Activated CD8-positive, alpha-beta memory T cell treated with anti-CD3 and anti-CD28 coated beads for 1 hour (primary cell): ENCODE measurements at places on chromosomes 4 and X.

DNA sequence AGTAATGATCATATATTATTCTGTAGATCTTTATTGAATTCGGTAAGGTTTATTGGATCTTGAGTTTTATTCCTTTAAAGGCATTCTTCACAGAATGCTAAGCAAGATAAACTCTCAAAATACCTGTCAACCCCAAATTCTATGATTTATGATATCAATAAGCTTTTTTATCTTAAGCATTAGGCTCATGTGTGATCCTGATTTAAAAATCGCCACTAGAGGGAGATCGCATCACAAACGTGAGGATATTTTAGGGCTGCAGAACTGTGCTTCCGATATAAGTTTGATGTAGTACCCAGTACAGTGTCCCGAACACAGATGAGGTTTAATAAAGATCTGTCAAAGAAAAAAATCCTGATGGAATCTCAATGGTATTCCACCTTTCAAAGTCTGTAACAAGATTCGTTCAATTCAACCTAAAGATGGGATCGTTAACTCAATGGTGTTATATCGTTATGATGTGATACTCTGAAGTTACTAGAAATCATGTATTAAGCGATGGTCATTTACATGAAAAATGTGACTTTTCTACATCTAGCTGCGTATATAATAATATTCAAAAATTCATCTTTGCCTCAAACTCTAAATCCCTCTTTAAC is 169.0 kb downstream of the CORIN start:
- DNase-seq = no peak

GRCh38 chrX:118520216-118521206 is 24.9 kb downstream of the DOCK11 start:
- DNase-seq = no peak

DNA sequence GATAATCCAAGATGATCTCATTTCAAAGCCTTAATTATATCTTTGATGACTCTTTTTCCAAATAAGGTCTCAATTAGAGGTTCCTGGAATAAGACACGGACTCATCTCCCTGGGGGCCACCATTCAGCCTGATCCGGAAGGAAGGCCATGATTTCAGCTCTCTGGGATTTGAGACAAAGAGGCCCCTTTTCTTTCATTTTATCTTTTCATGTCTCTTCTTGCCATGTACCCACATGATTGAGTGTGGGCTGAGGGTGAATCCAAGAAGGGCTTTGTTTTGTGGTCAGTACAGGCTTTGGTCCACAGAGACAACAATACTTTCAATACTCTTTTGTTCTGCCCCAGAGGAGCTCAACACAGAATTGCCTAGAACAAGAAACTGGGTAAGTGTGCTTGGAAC is 261.2 kb downstream of the TRIML1 start:
- DNase-seq = no peak

- no peak for DNase-seq
Observed at GRCh38 chrX:109281483-109282275, 200.2 kb downstream of the GUCY2F start.

DNA sequence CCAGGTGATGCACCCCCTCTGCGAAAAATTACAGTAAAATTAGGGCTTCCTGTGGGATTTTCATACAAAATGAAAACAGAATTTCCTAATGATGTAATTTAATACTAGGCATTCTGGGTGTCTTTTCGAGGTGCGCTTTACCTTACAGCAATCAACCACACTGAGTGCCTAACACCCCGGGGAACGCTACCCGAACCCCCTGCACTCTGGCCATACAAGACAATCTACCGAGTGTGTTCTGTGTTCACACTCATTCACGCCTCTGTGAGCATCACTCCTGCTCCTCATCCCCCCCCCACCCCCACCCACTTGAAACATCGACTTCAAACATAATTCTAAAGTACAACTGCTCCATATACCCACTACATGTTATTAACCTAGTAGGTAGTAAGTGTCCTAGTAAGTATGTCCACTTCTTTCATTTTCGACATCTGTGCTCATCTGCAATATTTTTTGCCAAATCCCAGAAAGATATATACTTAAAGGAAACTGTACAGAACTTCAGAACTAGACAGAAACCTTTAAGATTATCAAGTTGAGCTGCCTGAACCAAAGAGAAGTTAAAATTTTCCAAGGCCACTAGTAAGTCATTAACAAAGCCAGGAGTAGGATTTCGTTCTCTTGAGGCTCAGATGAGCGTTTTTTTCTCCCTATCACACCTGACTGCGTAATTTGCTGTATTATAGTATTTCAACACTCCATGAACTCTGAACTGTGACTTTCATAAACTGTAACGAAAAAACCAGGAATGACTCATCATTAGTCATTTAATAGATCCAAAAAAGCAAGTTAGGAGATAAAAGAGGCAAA is 80.0 kb downstream of the FAT1 start:
- no peak for DNase-seq

DNA sequence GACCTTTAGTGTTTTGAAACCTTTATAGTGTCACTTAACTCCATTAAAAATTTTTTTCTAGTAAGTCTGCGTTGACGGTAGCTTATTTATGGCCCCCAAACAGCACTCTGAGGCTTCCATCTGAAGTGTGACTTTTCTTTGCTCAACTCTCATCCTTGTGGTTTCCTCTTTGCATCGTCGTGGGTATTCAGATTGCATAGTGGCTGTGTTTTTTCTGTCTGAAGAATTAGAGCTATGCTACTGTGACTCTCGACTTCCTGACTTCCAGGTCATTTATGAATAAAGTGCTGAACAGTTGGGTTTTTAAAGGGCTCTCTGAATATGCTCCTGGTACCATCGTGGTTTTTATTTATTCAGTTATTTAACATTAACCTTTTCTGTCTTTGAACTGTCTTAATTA is 44.9 kb downstream of the JADE1 start:
- DNase-seq = no peak

- no peak for DNase-seq
Observed at GRCh38 chr4:148152868-148153625, 289.2 kb downstream of the NR3C2 start.

GRCh38 chr4:106676173-106676921 is 307.8 kb upstream of the GIMD1 start:
- DNase-seq = no peak

- peak; percentile 73 for DNase-seq
Observed at GRCh38 chr4:108018040-108018883, 28.6 kb downstream of the HADH start.

DNA sequence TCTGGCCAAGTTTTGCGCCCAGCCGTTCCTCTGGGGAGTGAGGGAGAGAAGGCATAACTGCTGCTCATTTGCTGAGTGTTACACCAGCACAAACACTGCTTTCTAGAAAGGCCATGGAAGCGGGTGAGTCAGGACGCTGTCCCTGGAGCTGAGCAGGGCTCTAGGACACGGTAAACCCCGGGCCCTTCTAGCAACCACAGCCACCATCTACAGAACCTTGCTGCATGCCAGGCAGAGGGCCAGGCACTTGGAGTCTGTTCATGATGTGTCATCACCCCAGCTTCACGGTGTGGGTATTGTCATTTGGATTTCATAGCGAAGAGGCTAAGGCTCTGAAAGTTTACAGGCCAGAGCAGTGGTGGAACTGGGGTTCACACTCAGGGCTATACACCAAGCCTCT is 31.8 kb upstream of the C4orf50 start:
- DNase-seq = no peak

GRCh38 chr4:188168726-188169373 is 29.6 kb downstream of the TRIML1 start:
- DNase-seq = no peak
